ENCODE measurements at places on chromosomes 7 and 10.

DNA sequence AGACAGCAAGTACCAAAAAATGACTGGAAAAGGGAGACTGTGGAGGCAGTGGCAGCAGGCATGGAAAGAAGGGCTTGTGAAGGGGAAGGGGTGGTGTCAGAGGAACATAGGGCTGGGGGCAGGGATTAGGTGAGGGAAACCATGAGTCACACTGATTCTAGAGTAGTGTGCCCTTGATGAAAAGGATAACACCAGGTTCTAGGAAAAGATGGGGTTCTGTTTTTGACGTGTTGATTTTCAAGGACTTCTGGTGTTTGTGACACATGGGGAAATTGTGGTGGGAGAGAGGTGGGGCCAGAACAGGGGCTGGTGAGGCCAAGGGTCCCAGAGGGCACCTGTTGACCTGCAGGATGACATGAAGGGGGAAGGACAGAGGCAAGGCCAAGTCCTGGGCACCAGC is 57.1 kb downstream of the FIGNL1 start:
- DNase-seq = no peak

DNA sequence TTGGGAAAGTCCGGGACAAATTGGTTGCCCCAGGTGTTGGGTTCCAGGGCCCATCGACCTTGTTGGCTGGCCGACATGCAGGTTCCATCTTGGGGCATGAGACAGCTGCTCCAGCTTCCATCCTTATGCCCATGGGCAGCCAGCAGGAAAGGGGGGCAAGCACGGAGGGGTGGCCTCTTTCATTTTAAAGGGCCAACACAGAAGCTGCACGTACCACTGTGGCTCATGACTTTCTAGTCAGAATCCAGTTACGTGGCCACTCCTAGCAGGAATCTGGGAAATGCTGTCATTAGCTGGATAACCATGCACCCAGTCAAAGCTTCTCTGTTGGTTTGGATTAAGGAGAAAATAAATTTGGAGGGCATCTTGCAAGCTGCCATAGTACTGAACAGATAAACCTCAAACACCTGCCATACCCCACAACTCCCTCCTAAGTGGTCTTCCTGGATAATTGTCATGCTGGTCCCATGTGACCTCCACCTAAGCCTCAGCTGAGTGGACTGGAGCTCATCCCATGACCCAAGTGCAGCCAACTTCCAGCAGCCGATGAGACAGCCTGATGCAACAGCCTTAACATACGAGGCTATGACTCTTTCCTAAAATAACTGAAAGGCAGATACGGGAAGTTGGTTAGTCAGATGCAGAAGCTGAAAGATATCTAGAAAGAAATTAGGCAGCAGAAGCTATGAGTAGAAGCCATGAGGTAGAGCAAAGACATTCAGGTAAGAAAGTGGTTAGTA is 21.4 kb upstream of the GSDME start:
- peak; percentile 19 for DNase-seq

GRCh38 chr10:118101501-118101900 is 54.8 kb upstream of the RAB11FIP2 start:
- peak; percentile 76 for DNase-seq

DNA sequence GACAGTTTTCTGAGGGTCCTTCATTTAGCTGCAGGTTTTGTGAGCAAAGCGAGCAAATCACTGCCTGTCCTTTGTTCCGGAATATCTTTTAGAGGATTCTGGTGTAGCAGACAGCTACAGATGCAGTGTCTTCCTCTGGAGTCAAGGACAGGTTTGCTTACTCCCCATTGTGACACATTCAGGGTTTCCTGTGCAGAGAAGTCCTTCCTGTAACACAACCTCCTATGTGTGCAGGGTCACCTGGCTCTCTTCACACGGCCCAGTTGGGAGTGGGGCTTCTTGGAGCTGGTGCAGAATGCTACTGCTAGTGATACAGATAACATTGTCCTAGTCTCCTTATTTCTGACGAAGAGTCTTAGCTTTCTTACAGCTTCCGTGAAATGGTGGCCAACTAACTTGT is 47.9 kb downstream of the RBM33 start:
- DNase-seq = no peak

GRCh38 chr7:140402178-140402835 is 1.6 kb upstream of the RAB19 start:
- peak; percentile 38 for DNase-seq

DNA sequence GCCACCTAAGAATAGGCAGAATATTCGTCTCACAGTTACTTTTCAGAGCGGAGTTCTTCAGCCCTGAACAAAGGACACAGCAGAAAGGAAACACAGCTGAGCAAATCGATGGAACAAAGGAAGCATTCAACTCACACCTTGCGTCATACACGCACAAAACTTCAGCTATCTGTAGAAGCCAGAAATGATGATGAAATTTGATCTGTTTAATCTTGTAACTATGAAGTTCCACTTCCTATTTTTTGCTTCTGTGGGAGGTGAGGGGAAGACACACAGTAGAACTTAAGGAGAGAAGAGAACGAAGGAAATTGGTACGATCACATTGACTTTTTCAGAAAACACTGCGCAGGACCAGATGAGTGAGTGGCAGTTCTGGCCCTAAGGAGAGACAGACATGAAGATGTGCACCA is 26.2 kb downstream of the FAM171A1 start:
- DNase-seq = peak; percentile 71

DNA sequence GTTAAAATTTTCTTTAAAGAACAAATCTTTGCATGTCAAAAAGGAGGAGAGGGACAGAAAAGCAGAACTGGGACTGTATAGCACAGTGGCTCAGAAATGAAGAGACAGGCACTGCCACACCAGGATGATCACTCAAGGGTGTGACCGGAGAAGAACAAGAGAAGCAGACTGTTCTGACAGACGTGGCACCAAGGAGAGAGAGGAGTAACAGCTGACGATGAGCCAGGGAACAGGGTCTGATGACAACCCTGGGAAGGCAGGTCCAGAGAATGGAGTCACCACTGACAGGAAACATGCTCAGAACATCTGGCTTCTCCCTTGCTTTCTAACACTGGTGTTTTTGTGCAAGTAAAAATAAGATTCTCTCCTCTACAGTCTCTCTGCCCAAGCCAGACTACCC is 14.6 kb upstream of the VAX1 start:
- no peak for DNase-seq

GRCh38 chr7:157673573-157673972 is 336.8 kb downstream of the DNAJB6 start:
- no peak for DNase-seq
